SHP77 (cell line): ENCODE measurements at places on chromosomes 1 and 21.

DNA sequence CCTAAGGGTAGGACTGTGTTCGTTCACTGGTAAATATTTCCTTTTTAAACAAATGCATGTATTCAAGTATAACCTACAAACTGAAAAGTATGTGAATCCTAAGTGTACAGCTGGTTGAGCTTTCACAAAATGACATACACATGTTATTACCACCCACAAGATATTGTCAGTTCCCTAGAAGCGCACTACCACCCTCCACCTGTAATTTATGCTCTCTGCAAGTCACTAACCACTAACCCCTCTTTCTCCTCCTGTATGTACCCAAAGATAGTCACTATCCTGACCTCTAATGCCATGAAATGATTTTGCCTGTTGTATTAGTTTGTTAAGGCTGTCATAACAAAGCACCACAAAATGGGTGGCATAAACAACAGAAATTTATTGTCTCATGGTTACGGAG is 82.8 kb upstream of the CHODL start:
- no peak for DNase-seq

- no peak for DNase-seq
Measured at GRCh38 chr1:178634445-178634844, 90.6 kb upstream of the RALGPS2 start.

DNA sequence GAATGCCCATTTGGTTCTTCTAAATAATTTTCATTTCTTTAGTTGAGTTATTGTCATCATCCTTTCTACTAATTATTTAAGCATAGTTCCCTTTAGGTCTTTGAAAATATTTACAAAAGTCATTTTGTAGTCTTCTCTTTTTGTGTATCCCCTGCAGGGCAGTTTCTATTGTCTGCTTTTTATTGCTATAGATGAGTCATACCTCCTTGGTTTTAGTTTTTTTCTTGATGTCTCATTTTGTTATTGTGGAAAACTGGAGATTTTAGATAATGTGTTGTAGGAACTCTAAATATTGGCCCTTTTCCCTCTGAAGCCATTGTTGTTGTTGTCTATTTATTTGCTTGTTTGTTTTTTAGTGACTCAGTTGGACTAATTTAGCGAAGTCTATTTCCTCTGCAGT is 387.9 kb downstream of the NUF2 start:
- DNase-seq: no peak

GRCh38 chr1:78779831-78780230 is 130.2 kb downstream of the IFI44 start:
- no peak for DNase-seq

DNA sequence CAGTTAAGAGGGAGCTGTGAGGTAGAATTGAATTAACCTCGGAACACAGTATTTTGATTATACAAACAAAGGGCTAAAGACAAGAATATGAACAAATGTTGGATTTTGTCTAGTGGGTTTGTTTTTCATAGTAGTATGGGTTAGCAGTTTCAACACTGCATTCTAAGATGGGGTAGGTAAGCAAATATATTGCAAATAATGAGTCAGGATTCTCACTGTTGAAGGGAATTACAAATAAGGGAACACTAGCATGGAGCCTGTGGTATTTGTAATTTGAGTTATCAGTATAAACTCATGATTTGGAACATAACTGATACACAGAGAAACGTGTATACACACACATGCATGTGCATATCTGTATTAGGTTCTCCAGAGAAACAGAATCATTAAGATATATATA is 44.5 kb downstream of the CD55 start:
- DNase-seq: no peak

- no peak for DNase-seq
Measured at GRCh38 chr1:206666954-206667665, 17.6 kb upstream of the MAPKAPK2 start.

DNA sequence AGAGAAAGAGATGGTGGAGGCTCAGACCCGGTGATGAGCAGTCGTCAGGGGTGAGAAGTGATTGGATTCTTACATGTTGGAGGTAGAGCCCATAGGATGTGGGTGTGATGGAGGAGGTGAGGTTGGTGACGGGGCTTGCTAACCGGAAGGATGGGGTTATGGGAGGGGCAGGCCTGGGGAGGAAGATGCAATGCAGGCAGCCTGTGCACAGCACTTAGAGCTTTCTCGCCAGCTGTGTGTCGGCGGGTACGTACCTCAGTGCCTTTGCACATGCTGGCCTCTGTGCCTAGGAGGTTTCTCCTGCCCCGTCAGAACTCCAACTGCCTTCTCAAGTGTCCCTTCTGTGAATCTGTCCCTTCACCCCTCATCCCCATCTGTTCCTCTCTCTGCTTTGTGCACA is 2.9 kb upstream of the BSND start:
- no peak for DNase-seq

GRCh38 chr1:26084844-26085243 is 17.4 kb upstream of the TRIM63 start:
- no peak for DNase-seq

GRCh38 chr1:85459290-85459689 is 5.7 kb downstream of the DDAH1 start:
- no peak for DNase-seq
